COR-L47 (cell line): ENCODE measurements at places on chromosomes 1 and 21.

GRCh38 chr1:8902765-8903164 is 24.3 kb upstream of the ENO1 start:
- no peak for DNase-seq

GRCh38 chr1:63612564-63612963 is 19.4 kb downstream of the PGM1 start:
- no peak for DNase-seq

DNA sequence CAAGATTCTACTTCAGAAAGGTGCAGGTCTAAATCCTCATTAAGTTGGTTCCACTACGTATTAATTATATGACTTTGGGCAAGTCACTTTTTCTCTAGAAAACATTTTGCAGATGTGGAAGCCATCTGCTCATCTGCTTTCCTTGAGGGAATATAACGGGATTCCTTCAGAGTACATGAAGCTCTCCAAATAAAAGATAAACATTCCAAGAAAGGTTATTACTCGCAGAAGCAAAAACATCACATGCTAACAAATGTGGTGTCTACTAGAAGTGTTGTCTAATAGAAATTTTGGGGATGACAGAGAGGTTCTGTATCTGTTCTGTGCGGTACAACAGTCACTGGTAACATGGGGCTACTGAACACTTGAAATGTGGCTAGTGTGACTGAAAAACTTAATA is 60.2 kb downstream of the NIBAN1 start:
- DNase-seq, result no peak

DNA sequence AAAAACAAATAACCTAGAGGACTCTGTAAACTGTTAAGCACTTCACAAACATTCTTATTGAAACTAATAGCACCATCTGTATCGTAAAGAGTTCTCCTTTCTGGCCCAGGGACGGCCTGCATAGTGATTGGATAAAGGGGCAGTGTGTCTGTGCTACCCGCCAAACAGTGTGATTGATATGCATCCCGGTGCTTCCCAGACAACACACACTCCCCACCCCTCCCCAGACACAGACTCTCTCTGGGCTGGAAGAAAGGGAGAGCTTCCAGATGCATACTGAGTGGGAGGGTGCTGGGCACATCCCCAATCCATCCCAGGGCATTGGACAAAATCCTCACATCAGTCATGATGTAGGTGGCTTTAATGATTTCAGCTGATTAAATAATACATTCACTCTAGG is 3.7 kb downstream of the HSD11B1 start:
- no peak for DNase-seq

DNA sequence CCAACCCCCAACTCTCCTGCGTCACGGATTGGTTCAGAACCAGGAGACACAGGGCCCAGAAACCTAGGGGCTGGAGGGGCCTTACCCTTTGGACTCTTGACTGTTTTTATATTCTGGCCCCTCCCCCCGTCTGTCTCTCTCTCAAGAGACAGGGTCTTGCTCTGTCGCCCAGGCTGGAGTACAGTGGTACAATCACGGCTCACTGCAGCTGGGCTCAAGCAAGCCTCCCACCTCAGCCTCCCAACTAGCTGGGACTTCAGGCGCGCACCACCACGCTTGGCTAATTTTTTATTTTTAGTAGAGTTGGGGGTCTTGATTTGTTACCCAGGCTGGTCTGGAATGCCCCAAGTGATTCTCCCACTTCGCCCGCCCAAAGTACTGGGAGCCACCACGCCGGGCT is 52.5 kb downstream of the PRKCZ start:
- DNase-seq, result no peak

DNA sequence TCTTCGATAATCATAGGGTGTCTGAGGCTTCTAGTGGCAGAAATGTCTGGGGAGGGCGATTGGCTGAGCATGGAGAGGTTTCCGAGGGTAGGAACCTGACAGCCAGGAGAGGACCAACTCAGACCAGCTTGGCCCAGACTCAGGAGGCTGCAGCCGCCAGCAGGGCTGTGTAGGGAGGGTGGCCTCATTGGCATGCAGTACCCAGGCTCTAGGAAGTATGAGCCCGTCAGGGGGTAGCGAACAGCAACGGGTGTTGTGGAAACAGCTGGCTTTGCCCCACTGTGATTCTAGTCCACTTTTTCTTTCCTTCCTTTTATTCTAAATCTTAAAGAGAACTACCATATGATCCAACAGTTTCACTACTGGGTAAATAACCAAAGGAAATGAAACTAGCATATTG is 103.3 kb downstream of the DIRAS3 start:
- no peak for DNase-seq

- DNase-seq, result no peak
These were observed 40.0 kb upstream of the SIM2 start for GRCh38 chr21:36658926-36659325.

DNA sequence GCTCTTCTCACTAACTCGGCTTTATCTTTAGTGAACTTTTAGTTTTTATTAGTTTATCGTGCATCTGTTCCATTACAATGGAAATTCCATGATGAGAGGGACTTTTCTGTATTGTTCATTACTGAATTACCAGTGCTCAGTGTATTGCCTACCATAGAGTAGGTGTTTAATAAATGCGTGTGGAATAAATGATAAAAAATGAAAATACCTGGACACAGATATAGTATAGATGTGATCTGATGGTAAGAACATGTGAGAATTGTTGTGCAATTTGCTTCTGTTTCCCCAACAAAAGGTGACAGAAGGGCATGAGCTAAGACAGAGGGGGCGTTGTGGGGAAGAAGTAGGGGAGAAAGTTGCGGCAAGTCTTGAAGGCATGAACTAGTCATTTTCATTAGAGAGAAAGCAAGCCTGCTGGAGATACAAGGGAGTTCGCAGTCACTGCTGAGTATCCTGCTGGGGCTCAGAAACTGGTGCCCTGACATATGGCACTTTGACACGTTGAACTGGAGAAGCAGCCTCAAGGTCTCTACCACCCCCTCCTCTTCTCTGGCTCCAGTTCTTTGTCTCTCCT is 5.6 kb upstream of the COG2 start:
- DNase-seq, result no peak

DNA sequence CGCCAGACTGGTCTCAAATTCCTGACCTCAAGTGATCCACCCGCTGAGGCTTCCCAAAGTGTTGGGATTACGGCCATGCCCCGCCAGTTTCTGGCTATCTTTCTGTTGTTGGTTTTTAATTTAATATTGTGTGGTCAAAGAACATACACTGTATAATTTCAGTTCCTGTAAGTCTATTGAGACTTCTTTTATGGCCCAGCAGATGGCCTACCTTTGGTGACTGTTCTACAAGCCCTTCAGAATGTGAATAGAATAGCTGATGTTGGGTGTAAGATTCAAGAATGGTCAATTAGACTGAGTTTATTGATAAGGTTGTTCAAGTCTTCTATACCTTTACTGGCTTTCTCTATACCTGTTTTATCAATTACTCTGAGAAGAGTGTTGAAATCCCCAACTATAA is 10.7 kb downstream of the HES2 start:
- DNase-seq, result no peak

DNA sequence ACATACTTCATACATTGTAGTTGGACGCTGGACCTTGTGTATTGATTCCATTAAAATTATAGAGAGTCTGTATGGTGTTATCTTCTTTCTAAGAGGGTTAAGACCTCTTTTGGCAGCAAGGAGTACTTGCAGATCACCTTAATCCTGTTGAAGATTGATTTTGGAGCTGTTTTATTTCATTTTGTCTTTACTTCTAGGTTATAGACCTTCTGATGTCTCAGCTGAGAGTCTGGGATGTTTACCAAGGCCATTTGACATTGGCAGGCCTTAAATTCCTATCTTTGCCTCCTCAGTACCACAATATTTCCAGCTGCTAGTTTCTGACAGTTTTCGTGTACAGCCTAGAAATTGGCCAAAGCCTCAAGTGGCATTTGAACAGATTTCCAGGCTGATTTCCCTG is 338.0 kb downstream of the LMO4 start:
- DNase-seq, result no peak

GRCh38 chr1:26122988-26123973 is 11.7 kb downstream of the PDIK1L start:
- DNase-seq, result no peak

DNA sequence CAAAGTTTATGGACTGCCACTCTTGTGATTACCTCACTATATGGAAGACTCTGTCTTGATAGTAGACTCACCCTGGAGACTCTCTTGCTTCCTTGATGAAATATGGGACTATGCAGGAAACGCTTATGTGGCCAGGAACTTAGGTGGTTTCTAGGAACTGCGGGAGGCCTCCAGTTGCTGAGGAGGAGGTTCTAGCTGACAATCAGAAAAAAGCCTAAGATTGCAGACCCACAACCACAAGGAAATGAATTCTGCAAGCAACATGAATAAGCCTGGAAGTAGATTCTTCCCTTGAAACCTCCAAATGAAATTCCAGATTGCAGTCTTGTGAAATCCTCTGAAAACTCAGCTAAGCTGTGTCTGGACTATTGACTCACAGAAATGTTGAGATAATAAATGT is 88.9 kb upstream of the COL11A1 start:
- DNase-seq, result no peak
